ENCODE measurements at places on chromosomes 13 and 19. TPM values are rescaled to one million over a fixed set of nuclear protein-coding genes. Genes with fewer than 3 reads are reported as not detected.

- no peak overlapping the region for H3K4me3 ChIP-seq
- no peak for DNase-seq
- H3K36me3 ChIP-seq: no peaks in the 10 kb centered on the region
- H3K4me1 ChIP-seq: no peaks in the 10 kb centered on the region
- no peaks in the 10 kb centered on the region for H3K27me3 ChIP-seq
Observed at GRCh38 chr19:4409123-4409933, 6.9 kb downstream of the CHAF1A start.

GRCh38 chr19:16660763-16661479 lies at the start of gene TMEM38A:
Gene TMEM38A (plus strand): TSS chr19:16661139. CDS start chr19:16661218, 79 bp downstream.
- H3K27ac ChIP-seq: peak within 1 kb of the TSS; percentile 93
- DNase-seq: peak; percentile 58
- H3K27me3 ChIP-seq: no peaks in the 10 kb centered on the region
- peaks cover 9% of the 10 kb centered on the region for H3K36me3 ChIP-seq
- peaks cover 10% of the 10 kb centered on the region for H3K4me1 ChIP-seq
- H3K4me3 ChIP-seq: peak within 1 kb of the TSS; percentile 67

GRCh38 chr19:11597202-11598102 lies at the start of gene ZNF627:
Gene ZNF627 (plus strand): TSS chr19:11597483. CDS start chr19:11597628, 145 bp downstream.
- no peaks in the 10 kb centered on the region for H3K27me3 ChIP-seq
- H3K36me3 ChIP-seq: no peaks in the 10 kb centered on the region
- DNase-seq: peak; percentile 100
- peak within 1 kb of the TSS; percentile 74 for H3K4me3 ChIP-seq

- DNase-seq: no peak
- no peaks in the 10 kb centered on the region for H3K27me3 ChIP-seq
- no peaks in the 10 kb centered on the region for H3K4me1 ChIP-seq
- no peaks in the 10 kb centered on the region for H3K36me3 ChIP-seq
- H3K4me3 ChIP-seq: no peak overlapping the region
Observed at GRCh38 chr19:48777720-48778119, 22.4 kb downstream of the FGF21 start.

- no peaks in the 10 kb centered on the region for H3K36me3 ChIP-seq
- peaks cover 4% of the 10 kb centered on the region for H3K27me3 ChIP-seq
Observed at GRCh38 chr19:35044317-35045117, 3.0 kb downstream of the HPN start.

DNA sequence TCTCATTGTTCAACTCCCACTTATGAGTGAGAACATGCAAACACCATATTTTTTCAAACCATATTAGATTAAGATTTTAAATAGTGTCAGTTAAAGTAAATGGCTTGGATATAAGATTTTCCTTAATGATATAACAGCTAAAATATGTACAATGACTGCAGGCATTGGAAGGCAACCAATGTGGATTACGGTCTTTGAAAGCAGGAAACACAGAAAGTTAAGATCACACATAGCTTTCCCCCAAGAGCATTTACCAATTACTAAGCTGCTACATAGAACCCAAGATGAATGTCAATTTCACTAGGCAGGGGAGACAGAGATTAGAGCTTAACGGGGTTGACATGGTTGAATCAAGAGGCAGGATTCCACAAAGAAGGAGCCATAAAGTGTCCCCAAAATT lies 173.2 kb upstream of the TRPC4 start:
- H3K36me3 ChIP-seq: no peaks in the 10 kb centered on the region
- no peaks in the 10 kb centered on the region for H3K27me3 ChIP-seq
- no peaks in the 10 kb centered on the region for H3K4me1 ChIP-seq
- no peak overlapping the region for H3K27ac ChIP-seq
- no peak for DNase-seq

DNA sequence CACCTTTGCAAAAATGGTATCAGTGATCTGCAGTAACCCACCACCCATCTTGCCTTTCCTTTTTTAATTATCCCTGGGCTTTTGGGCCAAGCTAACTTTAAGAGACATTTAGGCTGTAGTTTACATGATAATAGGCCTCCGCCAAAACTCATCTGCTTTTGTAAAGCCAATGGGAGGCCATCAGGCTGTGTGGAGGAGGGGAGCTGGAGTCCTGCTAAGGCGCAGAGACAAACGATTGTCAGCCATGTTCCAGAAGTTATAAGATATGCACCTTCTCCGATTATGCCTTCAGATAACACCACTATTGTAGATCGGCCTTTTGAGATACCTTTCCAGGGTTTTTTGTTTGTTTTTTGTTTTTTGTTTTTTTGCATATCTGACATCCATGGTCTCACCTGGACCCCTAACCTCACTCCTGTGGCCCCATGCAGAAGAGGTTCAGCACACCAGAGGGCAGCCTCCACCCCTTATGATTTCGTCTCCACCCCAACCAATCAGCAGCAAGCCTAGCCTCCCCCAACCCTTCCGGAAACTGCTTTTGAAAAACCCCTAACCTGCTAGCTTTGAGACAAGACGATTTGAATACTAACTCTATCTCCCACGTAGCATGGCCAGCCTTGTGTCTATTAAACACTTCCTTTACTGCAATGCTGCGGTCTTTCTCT lies 113.9 kb upstream of the UBL3 start:
- H3K36me3 ChIP-seq: no peaks in the 10 kb centered on the region
- H3K4me1 ChIP-seq: no peaks in the 10 kb centered on the region
- no peak for DNase-seq
- no peaks in the 10 kb centered on the region for H3K27me3 ChIP-seq
- no peak overlapping the region for H3K4me3 ChIP-seq

GRCh38 chr13:49472186-49472585 lies 23.6 kb upstream of the PHF11 start:
- no peaks in the 10 kb centered on the region for H3K27me3 ChIP-seq
- DNase-seq: no peak
- H3K4me3 ChIP-seq: no peak overlapping the region
- no peaks in the 10 kb centered on the region for H3K36me3 ChIP-seq
- no peaks in the 10 kb centered on the region for H3K4me1 ChIP-seq

CPB2 gene
- total RNA-seq: not detected

IER2 gene
- 116 TPM for total RNA-seq

DCT gene
- not detected for total RNA-seq

EPS8L1 gene
- 83.9 TPM for total RNA-seq

IGFL3 gene
- not detected for total RNA-seq

SWSAP1 gene
- total RNA-seq: 4.6 TPM

Data from colonic mucosa (tissue), 4 donors.